Urinary bladder (tissue), 4 donors: ENCODE measurements at places on chromosomes 1 and 21. TPM values are rescaled to one million over a fixed set of nuclear protein-coding genes. Genes with fewer than 3 reads are reported as not detected.

Gene FMO2
- total RNA-seq, result 1.7 TPM

Gene IVL
- 2.7 TPM for total RNA-seq

Gene KCND3
- total RNA-seq, result 5.4 TPM

- no peak for DNase-seq
Observed at GRCh38 chr1:33323663-33324477, 3.0 kb upstream of the A3GALT2 start.

GRCh38 chr1:213669964-213670691 lies 317.6 kb upstream of the PROX1 start:
- DNase-seq, result no peak
